ENCODE measurements at places on chromosomes 12 and 14.

GRCh38 chr12:7868391-7868790 is 4.3 kb downstream of the SLC2A14 start:
- no peak for DNase-seq

- no peak for DNase-seq
These were observed 56.2 kb upstream of the MMP17 start for GRCh38 chr12:131771965-131772364.

DNA sequence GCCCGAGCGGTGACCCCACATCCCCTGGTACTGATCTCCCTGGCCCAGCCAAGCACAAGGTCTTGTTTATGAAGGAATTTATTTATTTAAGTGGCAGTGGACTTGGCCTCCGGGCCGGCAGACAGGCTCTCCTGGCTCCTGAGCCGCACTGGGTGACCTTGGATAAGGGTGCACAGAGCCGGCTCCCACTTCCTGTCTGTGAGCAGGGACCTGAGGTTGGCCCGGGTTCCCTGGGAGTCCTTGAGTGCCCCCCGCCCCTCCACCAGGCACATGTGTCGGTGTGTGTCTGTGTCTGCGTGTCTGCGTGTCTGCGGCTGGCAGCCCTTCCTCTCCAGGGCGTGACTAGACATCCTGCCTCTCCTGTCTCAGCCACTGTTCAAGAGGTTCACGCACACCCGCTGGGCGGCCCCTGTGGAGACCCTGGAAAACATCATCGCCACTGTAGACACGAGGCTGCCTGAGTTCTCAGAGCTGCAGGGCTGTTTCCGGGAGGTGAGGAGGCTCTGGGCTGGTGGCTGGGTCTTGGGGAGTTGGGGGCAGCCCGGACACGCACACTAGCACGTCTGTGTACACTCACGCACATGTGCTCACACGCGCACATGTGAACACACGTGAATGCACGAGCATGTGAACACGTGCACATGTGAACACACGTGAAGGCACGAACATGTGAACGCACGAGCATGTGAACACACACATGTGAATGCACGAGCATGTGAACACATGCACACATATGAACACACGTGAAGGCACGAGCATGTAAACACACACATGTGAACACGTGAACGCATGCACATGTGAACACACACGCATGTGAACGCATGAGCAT is 9.3 kb downstream of the TNFAIP2 start:
- no peak for DNase-seq

- DNase-seq, result no peak
These were observed at the start of gene HVCN1 for GRCh38 chr12:110688446-110689280. TSS of gene HVCN1 (minus strand) at chr12:110689115. CDS start at chr12:110683245, 5,870 bp downstream.

DNA sequence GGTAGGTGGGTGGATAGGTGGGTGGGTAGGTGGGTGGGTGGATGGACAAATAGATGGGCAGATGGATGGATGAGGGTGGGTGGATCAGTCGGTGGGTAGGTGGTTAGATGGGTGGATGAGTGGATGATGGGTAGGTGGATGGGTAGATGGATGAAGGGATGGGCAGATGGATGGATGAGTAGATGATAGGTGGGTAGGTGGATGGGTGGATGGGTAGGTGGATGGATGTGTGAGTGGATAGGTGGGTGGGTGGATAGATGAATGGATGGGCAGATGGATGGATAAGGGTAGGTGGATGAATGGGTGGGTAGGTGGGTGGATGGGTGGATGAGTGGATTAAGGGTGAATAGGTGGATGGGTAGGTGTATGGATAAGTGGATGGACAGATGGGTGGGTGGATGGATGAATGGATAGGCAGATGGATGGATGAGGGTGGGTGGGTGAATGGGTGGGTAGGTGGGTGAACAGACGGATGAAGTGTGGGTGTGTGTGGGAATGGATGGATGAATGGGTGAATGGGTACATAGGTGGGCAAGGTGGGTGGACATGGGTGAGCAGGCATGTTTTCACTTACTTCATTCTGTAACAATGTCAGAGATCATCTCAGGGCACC is 3.3 kb upstream of the INF2 start:
- no peak for DNase-seq
